H1 (cell line): ENCODE measurements at places on chromosomes 11 and 22. TPM values are rescaled to one million over a fixed set of nuclear protein-coding genes. Genes with fewer than 3 reads are reported as not detected.

SEPTIN3 gene
- polyA plus RNA-seq = 39.7 and 52.9 TPM in 2 replicates

MRGPRX4 gene
- not detected in 2 replicates for polyA plus RNA-seq

SAC3D1 gene
- polyA plus RNA-seq = 25.8 and 41.3 TPM in 2 replicates

OR52E2 gene
- not detected in 2 replicates for polyA plus RNA-seq

DTX4 gene
- polyA plus RNA-seq = 5.1 and 13.0 TPM in 2 replicates

TRIM22 gene
- 42.9 and 82.7 TPM in 2 replicates for polyA plus RNA-seq

GTSE1 gene
- 17.5 and 25.7 TPM in 2 replicates for polyA plus RNA-seq

PKNOX2 gene
- polyA plus RNA-seq = 2.0 and 2.5 TPM in 2 replicates

KCNJ1 gene
- polyA plus RNA-seq = 0.19 and 0.23 TPM in 2 replicates

CECR2 gene
- 18.3 and 22.2 TPM in 2 replicates for polyA plus RNA-seq

NXPE1 gene
- not detected in 2 replicates for polyA plus RNA-seq

APOL6 gene
- polyA plus RNA-seq = 0.06 and 0.08 TPM in 2 replicates

BIK gene
- 5.5 and 9.1 TPM in 2 replicates for polyA plus RNA-seq

KRTAP5-2 gene
- polyA plus RNA-seq = not detected in 2 replicates

GRIA4 gene
- polyA plus RNA-seq = 8.9 and 12.5 TPM in 2 replicates

ZNF215 gene
- 4.3 and 6.4 TPM in 2 replicates for polyA plus RNA-seq

MRGPRF gene
- 7.5 and 12.2 TPM in 2 replicates for polyA plus RNA-seq

OR5M3 gene
- not detected in 2 replicates for polyA plus RNA-seq

NTM gene
- polyA plus RNA-seq = 12.9 and 13.4 TPM in 2 replicates

TKFC gene
- polyA plus RNA-seq = 55.0 and 84.1 TPM in 2 replicates

TMEM86A gene
- polyA plus RNA-seq = 1.5 and 2.4 TPM in 2 replicates

SPTY2D1 gene
- 4.9 and 6.0 TPM in 2 replicates for polyA plus RNA-seq

MMP3 gene
- polyA plus RNA-seq = not detected in 2 replicates

POU2AF2 gene
- polyA plus RNA-seq = not detected in 2 replicates

IFITM10 gene
- 0.08 and 0.14 TPM in 2 replicates for polyA plus RNA-seq

OR52I1 gene
- polyA plus RNA-seq = not detected in 2 replicates

TTC36 gene
- 0.14 TPM in 1 of 2 replicates, not detected in the other for polyA plus RNA-seq

NLRP6 gene
- 0.06 TPM in 1 of 2 replicates, not detected in the other for polyA plus RNA-seq

SDHAF2 gene
- 81.1 and 114 TPM in 2 replicates for polyA plus RNA-seq

GRAMD4 gene
- polyA plus RNA-seq = 7.9 and 8.6 TPM in 2 replicates

RIC3 gene
- 5.0 and 6.4 TPM in 2 replicates for polyA plus RNA-seq

OR10A3 gene
- polyA plus RNA-seq = not detected in 2 replicates

BATF2 gene
- polyA plus RNA-seq = 3.1 and 4.6 TPM in 2 replicates

OR6A2 gene
- 0.14 TPM in 2 replicates for polyA plus RNA-seq

OR4D10 gene
- not detected in 2 replicates for polyA plus RNA-seq

SOX6 gene
- 0.03 and 0.09 TPM in 2 replicates for polyA plus RNA-seq

DDX25 gene
- 12.4 and 17.6 TPM in 2 replicates for polyA plus RNA-seq

HORMAD2 gene
- 0.03 TPM in 1 of 2 replicates, not detected in the other for polyA plus RNA-seq

CALCA gene
- polyA plus RNA-seq = 0.73 and 1.4 TPM in 2 replicates

MS4A7 gene
- 0.05 TPM in 1 of 2 replicates, not detected in the other for polyA plus RNA-seq

C11orf97 gene
- not detected in 2 replicates for polyA plus RNA-seq

TEX54 gene
- polyA plus RNA-seq = not detected in 2 replicates

CCDC86 gene
- polyA plus RNA-seq = 37.7 and 55.6 TPM in 2 replicates

DDT gene
- 336 and 341 TPM in 2 replicates for polyA plus RNA-seq

JAML gene
- polyA plus RNA-seq = 0.05 and 0.12 TPM in 2 replicates

GAB2 gene
- polyA plus RNA-seq = 6.2 and 6.3 TPM in 2 replicates

SYCE3 gene
- 1.9 and 2.9 TPM in 2 replicates for polyA plus RNA-seq

GPR83 gene
- 0.30 and 0.49 TPM in 2 replicates for polyA plus RNA-seq

TYMP gene
- 0.48 and 0.83 TPM in 2 replicates for polyA plus RNA-seq

CHCHD10 gene
- polyA plus RNA-seq = 58.3 and 109 TPM in 2 replicates

FGF4 gene
- polyA plus RNA-seq = 0.57 and 1.3 TPM in 2 replicates

ACAD8 gene
- polyA plus RNA-seq = 40.9 and 45.8 TPM in 2 replicates

CLTCL1 gene
- polyA plus RNA-seq = 17.0 and 17.3 TPM in 2 replicates

IRAG1 gene
- polyA plus RNA-seq = 1.8 and 2.2 TPM in 2 replicates
